ENCODE measurements at places on chromosomes 11 and 22.

- DNase-seq, result no peak
These were observed 1336.4 kb downstream of the TBC1D22A start for GRCh38 chr22:48098921-48099245.

- no peak for DNase-seq
These were observed 167.2 kb downstream of the TRIM29 start for GRCh38 chr11:119970555-119971304.

- no peak for DNase-seq
These were observed 109.1 kb downstream of the MED15 start for GRCh38 chr22:20616451-20617043.

GRCh38 chr11:11786234-11786633 lies 55.5 kb upstream of the USP47 start:
- no peak for DNase-seq

DNA sequence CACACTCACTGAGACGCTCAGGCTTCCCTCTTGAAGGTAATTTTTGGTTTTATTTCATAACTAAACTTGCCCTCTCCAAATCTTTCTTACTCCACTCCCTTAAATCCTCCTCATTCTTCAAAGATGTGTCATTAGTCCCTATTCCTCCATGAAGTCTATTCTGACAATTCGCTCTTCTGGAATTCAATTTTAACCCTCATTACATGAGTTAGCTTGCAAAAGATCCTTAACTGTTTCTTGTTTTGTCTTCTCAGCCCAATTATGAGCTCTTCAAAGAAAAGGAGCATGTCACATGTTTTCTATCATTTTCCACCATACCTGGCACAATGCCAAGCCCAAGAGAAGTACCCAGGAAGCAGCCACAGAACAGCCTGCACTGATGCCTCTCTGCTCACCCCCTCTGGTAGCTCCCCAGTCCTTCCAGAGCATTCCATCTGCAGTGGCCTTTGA lies 13.0 kb downstream of the GALNT18 start:
- DNase-seq, result no peak

DNA sequence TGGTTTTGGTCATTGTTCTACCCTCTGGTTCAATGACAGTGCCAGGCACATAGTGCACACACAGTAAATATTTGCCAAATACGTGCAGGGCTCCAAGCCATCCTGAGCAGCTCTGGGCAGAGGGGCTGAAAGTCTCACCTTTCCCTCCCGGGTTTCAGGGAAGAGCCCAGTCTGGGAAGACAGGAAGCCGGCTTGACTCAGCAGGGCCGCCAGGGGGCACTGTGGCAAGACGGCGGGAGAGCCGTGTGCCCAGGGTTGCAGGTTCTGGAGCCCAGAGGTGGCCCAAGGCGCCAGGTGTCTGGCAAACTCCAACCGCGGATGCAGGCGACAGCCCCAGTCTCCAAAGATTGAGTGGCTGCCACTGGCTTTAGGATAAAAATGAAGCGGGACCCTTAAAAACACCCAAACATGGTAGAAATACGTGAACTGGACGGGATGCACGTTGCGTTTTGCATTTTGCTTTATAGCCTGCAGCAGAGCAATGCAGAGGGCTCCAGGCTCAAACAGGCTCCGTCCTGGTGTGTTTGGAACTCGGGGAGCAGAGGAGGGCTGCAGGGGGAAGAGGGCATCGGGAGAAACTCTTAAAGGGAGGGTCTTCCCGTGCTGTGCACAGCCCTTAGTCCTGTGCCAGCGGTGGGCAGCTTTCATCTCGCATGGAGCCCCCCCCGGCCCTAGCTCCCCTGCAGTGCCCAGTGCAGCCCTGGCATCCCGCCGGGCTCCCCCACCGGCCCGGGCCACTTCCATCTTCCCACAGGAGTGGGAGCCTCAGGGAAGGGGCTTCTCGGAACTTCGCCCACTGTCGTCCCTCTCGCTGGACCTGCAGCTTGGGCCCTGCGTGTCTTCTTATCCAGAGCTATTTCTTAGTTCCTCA lies 10.7 kb downstream of the KRTAP5-5 start:
- DNase-seq, result peak; percentile 38

- DNase-seq, result no peak
These were observed 252.7 kb downstream of the CTTN start for GRCh38 chr11:70651031-70651430.
